ENCODE measurements at places on chromosomes 12 and 14.

GRCh38 chr12:52278575-52279421 is 4.4 kb downstream of the KRT86 start:
- DNase-seq: peak; percentile 86

DNA sequence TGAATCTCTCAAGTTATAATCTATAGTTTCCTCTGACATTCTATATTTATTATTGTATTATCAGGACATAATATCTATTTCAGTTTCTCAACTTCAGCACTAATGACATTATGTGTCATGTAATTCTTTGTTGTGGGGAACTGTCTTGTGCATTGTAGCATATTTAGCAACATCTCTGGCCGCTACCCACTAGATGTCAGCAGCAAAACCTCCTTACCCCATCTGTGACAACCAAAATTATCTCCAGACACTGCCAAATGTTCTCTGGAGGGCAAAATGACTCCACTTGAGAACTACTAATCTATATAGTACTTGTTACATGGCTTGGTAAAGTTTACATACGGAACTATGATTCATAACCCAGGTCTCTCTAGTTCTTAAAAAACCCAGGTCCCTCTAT is 110.2 kb downstream of the RASSF9 start:
- no peak for DNase-seq

DNA sequence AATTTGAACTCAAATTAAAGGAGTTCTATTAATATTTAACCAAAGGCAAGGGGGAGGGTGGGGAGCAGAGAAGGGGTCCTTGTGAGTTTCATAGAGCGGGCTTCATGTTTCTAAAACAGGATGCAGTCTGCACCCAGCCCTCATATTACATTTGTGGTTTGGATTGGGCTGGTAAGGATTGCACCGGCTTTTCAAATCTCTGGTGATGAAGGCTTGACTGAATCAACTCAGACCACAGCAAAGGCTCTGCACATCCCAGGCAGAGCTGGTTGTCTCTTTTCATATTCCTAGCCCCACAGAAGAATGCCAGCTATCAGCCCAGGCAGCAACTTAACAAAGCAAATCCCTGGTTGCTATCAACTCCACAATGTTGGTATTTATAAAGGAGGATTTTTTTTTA is 1221.4 kb downstream of the VRK1 start:
- DNase-seq: no peak

- DNase-seq: peak; percentile 27
These were observed 88.9 kb upstream of the MED13L start for GRCh38 chr12:116366456-116366776.

GRCh38 chr14:100775831-100776591 is 49.3 kb downstream of the DLK1 start:
- DNase-seq: no peak

GRCh38 chr12:10241290-10241689 is 28.6 kb downstream of the GABARAPL1 start:
- no peak for DNase-seq

DNA sequence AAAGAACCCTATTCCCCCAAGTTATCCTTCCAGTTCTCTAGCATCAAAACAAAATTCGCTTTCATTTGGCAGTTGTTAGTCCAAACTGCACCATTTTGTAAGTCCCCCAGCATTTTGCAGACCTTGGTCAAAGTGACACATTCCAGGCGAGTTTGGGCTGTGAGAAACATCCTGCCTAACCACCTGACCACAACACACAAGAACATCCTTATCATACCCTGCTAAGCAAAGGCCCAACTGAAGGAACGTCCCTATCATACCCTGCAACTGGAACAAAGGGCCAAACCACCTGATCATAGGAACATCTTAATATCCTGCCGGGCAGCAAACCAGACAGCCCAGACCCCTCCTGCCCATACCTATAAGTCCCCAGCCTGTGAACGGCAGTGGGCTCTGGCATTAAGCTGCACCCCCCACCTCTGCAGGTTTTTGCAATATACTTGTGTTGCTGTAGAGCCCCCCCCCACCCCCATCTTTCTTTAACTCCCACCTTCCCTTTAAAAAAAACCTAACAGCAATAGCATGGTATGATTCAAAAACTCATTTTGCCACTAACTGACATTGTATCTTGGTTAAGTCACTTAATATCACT is 2.7 kb downstream of the PCNX4 start:
- no peak for DNase-seq

- no peak for DNase-seq
These were observed 7.7 kb downstream of the OR6C68 start for GRCh38 chr12:55499810-55500252.

GRCh38 chr12:26188127-26188526 is 7.2 kb upstream of the SSPN start:
- DNase-seq: no peak

DNA sequence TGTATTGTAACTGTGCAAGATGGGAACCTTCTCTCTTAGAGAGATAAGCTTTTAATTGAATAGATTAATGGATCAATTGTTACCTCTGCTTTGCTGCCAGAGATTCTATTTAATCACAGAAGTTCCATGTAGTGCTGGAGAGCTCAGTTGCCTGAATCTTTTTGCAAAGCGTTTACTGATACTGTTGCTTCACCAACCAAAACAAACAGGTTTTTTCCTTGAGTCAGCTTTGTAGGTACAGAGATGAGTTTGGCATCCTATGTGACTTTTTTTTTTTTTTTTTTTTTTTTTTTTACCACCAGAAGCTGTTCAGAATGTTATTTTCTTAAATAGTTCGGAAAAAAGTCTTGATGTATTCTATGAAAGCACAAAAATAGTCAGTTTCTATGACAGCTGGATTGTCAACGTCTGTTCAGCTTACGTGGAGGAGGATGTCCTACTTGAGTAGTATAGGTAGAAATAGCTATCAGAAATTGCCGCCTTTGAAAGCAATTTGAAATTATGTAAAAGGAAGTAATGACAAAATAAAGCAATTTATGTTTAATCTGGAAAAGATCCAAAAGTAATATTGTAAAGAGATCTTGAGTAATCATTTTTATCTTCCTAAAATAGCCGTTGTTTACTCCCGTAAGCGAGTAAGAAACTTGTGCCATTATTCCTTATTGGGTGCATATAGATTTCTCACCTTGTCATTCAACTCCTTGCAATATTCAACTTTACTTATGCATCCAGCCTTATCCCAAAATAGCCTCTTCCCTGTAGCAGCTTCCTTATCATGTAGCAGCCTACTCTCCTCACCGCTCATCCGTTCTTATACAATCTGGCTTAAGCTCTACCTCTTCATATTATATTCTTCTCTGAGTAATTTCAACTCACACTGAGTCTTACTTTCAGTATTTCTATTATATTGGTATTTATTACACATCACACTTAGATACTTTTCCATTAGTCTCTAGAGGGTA is 5.2 kb downstream of the LRRK2 start:
- no peak for DNase-seq

DNA sequence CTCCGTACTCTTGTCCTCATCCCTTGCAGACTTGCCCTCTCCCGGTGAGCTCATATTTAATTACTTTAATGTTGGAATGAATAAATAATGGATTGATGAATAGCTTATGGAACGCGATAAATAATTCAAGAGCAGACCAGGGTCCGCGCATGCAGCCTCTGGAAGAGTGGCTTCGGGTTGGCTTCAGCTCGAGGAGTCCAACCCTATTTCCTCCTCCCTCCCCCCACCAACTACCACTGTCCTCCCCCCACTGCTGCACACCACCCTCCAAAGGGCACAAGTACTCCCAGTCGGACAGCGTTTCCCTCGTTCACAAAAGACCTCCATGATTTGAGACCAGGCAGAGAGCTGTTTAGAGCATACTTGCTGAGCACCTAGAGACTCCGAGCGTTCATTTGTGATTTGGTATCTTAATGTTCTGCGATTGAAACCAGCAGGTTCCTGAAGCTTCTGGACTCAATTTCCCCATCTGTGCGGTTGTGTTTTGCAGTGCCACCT is 647 bp upstream of the SIX1 start:
- DNase-seq: no peak

- no peak for DNase-seq
These were observed 32.5 kb downstream of the MMP17 start for GRCh38 chr12:131860472-131861260.

DNA sequence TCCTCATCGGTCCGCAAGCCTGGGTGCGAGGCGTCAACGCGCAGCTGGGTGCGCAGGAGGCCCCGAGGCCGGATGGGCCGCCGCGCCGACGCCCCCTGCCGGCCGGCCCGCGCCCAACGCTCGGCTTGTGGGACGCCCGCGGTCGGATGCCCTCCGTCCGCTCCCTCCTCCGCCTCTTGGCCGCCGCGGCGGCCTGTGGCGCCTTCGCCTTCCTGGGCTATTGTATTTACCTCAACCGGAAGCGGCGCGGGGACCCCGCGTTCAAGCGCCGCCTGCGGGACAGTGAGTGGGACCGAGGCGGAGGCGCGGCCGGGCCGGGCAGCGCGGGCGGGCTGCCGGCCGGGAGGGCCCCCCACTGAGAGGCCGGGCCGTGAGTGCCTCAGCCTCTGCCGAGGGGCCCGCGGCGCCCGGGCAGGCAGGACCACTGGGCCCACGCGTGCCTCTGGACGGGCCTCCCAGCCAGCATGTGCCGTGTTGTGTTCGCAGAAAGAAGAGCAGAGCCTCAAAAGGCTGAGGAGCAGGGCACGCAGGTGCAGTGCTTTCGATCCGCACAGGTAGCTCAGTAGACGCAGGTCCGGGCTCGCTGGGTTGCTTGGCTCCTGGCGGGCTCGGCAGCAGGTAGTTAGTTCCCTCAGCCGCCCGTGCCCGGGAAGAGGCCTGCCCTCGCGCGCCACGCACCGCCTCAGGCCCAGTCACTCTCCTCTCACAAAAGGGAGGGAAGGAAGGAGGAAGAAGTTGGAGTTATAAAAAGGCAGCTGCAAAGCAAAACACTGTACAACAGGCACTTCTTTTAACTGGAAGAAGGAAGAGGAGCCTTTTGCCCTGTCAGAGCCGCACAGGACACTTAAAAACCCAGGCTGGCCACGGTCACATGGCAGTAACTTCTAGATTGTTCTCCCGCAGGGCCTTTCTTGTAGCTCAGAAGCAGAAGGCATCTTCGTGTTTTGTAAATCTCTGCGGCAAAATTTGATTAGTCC is at the start of gene TOMM20L:
TSS of gene TOMM20L (plus strand) at position 119 of the 977 bp plus-strand sequence. CDS start at position 147, 28 bp downstream.
- DNase-seq: peak; percentile 44
